Kidney (tissue), 22 donors: ENCODE measurements at places on chromosomes 5 and 9. TPM values are rescaled to one million over a fixed set of nuclear protein-coding genes. Genes with fewer than 3 reads are reported as not detected.

GRCh38 chr5:139340051-139340450 lies 1.6 kb upstream of the PAIP2 start:
- no peak overlapping the region for H3K4me3 ChIP-seq
- no peaks in the 10 kb centered on the region for H3K27me3 ChIP-seq
- peaks cover 7% of the 10 kb centered on the region for H3K4me1 ChIP-seq
- DNase-seq = no peak

DNA sequence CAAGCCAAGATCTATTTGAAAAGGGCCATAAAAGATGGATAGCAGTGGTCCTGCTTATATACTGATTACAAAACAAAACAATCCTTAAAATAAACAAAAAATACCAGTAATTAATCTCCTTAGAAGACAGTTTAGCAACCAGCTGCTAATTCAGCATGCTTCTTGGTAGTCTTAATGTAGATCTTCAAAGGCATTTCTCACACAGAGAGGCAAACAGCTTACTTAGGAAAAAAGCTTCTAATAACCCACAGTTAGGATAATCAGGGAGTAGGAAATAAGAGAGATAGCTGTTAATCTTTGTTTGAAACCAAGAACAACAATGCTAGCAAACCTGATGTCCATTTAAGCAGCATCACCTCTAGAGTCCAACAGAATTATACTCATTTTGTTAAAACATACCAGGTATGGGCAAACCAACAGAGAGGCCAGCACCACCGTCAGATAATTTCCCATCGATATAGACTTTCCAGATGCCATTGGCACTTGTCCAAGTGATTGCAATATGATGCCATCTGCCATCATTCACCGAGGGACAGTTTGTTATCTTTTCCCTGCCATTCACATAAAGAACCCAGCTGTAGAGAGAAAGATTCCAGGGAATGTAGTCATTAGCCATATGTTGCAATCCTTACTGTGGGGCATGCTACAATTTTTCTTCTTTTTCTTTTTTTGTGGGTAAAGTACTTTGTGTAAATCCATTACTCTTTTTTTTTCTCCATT lies 105.6 kb upstream of the TXNDC8 start:
- H3K27ac ChIP-seq = no peak overlapping the region
- no peaks in the 10 kb centered on the region for H3K27me3 ChIP-seq
- no peaks in the 10 kb centered on the region for H3K36me3 ChIP-seq
- no peaks in the 10 kb centered on the region for H3K4me1 ChIP-seq
- no peak for DNase-seq
- no peak overlapping the region for H3K4me3 ChIP-seq

GRCh38 chr5:94788527-94788926 lies 170.1 kb downstream of the SLF1 start:
- no peaks in the 10 kb centered on the region for H3K36me3 ChIP-seq
- no peaks in the 10 kb centered on the region for H3K4me1 ChIP-seq
- H3K27ac ChIP-seq = no peak overlapping the region
- no peak overlapping the region for H3K4me3 ChIP-seq
- no peaks in the 10 kb centered on the region for H3K27me3 ChIP-seq

GRCh38 chr5:150458802-150459557 lies 9.4 kb upstream of the RPS14 start:
- H3K27me3 ChIP-seq = no peaks in the 10 kb centered on the region
- DNase-seq = peak; percentile 91
- H3K4me3 ChIP-seq = no peak overlapping the region
- H3K4me1 ChIP-seq = no peaks in the 10 kb centered on the region
- no peak overlapping the region for H3K27ac ChIP-seq

DNA sequence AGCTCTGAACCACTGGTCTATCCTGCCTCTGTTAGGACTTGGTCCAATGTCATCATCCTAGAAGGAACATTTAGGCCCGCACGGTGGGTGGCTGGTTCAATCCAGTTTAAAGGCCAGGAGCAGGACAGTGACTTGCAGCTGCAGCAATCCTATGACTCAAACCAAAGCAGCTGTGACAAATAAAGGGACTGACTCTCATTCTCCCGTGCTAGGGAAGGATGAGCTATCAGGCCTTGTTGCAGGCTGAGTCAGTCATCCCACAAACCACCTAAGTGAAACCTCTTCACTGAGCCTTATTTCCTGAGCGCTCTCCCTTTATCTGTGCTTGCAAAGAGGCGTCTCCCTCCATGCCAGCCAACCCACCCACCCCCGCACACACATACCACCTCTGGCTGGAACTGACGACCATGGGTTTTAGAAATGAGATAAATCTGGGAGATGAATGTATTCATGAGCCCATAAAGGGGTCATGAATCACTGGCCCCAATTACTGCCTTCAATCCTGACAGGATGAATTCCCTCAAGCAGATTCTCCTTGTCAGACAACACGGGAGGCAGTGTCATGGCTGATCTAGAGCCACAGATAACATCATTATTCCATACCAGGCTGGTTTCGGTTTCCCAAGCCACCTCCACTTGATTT lies 93.4 kb downstream of the KCNIP1 start:
- H3K27ac ChIP-seq = no peak overlapping the region
- no peaks in the 10 kb centered on the region for H3K27me3 ChIP-seq
- peak; percentile 73 for DNase-seq
- H3K4me1 ChIP-seq = no peaks in the 10 kb centered on the region
- no peaks in the 10 kb centered on the region for H3K36me3 ChIP-seq
- no peak overlapping the region for H3K4me3 ChIP-seq

Gene ZNF618
- total RNA-seq = 31.9 TPM
